ENCODE measurements at places on chromosomes 7 and 10.

DNA sequence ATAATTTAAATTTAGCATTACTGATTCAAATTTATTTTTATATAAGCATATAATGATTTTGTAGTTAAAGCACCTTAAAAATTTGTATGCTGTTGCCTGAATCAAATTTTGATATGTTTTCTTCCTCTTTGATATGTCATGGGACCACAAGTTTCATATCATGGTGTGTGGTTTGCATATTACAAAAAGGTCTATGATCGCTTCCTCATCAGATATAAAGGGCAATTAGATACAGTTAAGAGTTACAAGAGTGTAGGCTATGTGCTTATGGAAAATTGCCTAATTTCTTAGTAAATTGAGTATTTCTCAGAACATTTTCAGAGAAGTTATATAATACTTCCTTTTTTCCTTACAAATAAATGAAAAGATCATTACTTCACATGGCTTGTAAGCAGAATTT is 22.2 kb downstream of the MRC1 start:
- no peak for DNase-seq

- no peak for DNase-seq
Measured at GRCh38 chr10:108567899-108568752, 1355.2 kb downstream of the XPNPEP1 start.

- no peak for DNase-seq
Measured at GRCh38 chr7:36736899-36737211, 12.6 kb upstream of the AOAH start.

DNA sequence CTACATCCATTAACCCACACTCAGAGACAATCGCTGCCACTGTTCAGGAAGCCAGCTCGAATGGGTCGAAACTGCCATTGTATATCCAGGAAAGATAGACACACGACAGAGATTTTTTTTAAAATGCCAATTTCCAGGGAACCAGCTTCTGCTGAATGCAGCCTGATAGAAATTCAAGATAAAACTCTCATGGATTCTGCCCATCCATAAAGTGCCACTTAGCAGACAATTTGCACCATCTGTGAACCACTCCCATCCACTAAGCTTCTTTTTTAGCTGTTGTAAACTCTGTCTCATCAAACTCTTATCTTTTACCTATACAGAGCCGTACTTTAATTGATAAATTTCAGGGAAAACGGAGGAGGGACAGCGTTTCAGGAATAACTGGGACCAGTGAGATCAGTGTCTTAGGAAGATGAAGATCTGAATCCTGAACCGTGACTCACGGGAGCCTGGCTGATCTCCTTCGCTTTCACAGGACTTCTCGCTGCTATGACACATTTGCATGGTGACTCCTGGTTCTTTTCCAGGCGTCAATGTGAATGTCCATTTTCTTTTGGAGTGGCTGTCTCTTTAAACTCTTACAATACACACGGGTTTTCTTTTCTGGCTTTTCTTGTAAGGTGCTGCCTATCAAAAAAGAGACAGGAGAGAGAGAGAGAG is 103.4 kb downstream of the FAM204A start:
- no peak for DNase-seq

DNA sequence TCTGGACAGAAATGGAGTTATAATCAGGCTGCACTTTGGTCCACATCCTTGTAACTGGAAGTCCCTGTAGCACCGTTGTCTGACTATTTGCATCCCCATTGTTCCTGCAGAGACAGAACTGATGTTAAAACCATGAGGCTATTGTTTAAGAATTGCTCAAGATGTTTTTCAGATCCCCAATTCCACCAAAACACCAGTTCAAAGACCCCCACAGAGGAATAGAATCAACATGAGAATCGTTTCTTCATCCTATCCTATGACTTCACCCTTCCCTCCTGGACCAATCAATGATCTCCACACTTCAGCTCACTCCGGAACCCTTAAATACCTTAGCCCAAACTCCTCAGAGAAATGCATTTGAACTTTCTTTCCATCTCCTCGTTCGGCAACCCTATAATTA is 57.1 kb upstream of the GRID1 start:
- DNase-seq, result no peak

DNA sequence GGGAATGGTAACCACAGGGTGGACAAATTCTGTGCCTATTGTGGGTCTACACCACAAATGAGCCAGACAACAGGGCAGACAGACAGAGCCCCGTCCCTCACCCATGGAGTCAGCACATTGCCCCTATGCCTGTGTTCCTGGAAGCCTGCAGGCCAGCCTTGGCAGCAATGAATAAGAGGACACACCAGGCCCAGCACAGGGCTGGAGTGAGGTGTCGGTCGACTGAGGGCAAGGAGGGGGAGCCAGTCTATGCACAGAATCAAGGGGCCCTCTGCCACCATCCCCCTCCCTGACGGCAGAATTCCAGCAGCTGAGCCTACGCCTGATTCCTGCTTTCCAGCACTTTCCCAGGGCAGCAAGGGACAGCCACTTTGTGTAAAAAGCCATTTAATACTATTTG is 98.2 kb downstream of the CALN1 start:
- no peak for DNase-seq

GRCh38 chr10:60964257-60965235 is 20.6 kb upstream of the RHOBTB1 start:
- peak; percentile 27 for DNase-seq

- no peak for DNase-seq
Measured at GRCh38 chr7:73871163-73872011, 10.4 kb downstream of the TMEM270 start.

DNA sequence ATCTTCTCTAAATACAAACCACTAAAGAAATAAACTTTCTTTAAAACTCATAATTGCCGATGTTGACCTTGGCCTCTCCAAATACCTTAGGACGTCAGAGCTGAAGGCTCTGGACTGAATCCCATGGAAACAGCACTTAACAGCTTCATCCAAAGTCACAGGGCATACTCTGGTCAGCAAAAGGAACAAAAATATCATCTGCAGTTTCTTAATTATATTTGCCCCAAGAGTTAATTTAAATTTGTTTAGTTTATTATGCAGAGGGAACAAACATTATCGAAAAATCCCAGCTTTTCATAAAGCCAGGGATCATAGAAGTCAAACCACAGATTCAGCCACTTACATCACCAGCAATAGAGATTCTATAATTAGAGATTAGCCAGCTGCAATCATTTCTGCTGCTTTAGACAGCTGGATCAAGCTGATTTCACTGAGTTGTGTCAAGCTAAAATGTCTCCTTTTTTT is 20.5 kb upstream of the FAM13C start:
- no peak for DNase-seq

DNA sequence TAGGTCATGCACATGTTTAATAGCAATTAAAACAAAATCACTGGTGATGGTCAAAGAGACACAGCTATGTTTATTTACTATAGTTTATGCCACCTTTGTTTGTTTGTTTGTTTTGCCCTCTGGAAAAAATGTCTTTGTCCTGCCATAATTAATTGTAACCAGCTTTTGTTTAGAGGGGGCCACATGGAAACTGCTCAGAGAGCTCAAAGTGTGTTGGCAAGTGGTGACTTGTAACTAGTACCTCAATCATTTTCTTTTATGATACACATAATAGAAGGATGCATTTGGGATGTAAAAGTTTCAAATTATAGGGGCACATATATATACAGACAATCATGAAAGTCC is 40.2 kb downstream of the GRK5 start:
- DNase-seq, result no peak

DNA sequence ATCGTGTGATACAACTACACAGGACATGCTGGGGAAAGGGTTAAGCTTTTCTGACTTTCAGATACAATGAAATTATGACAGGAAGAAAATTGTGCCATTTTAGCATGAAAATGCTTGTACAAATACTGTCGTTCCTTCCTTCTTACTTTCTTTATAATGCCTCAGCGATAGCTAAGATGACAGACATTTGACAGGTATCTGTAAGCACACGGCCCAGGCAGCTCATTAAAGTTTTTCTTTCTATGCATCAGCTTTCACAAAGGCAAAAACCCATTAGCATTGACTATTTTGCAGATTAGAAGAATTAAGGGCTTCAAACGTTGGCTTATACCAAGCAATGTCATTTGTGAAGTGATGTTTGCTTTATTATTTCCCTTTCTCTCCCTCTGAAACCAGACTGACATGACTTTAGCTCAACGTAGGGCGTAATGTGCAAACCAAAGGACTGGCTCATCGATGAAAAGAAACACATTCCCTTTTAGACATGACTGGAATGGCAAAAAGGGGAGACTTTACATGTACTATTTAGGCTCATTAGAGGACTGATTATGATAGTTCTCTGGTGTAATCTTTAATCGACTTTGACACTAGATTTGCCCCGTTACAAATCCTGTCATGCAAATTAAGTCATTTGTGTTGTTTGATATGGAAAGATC is 258.4 kb upstream of the SP8 start:
- DNase-seq, result no peak

GRCh38 chr10:591646-592045 is 97.8 kb downstream of the DIP2C start:
- DNase-seq, result no peak

DNA sequence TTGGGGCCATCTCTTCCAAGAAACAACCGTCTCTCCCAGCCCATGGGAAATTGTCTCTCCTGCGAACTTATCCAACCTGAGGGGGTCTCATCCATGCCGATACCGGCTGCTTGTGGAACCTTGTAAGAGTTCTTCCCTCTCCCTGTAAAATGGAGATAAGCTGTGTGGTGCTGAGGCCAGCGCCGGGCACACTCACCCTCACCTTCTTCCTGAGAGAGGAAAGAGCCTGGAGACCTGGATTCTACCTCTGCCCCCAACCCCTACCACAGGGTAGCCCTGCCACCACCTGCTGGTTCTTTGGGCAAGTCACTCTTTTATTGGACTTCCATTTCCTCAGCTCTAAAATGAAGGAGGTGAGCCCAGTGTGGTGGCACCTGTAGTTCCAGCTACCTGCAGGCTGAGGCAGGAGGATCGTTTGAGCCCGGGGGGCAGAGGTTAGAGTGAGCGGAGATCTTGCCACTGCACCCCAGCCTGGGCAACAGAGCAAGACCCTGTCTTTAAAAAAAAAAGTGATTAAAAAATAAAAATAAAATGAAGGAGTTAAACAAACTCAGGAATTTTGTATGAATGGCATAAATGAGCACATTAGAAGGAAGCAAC is 38.4 kb upstream of the PSAP start:
- DNase-seq, result no peak

DNA sequence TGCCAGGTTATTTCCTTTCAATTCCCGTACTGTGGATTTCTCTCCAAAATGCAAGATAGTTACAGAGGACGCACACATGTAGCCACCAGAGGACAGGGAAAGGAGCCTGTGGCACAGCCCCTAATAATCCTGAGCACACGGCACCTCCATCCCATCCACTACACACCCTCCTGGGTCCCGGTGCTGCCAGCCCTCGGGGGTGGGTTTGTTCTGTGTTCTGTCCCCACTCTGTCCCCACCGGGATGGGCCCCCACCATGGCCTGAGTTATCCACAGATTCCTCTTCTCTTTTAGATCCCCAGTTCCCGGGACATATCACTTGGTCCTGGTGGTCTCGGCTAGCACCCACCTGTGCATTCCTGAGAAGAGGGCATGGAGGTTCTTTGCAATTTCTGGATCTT is 196.9 kb upstream of the PPP2R2D start:
- DNase-seq, result no peak

- DNase-seq, result no peak
Measured at GRCh38 chr7:25180592-25180923, 47.7 kb downstream of the NPVF start.

GRCh38 chr10:78507510-78508160 is 474.0 kb downstream of the RPS24 start:
- DNase-seq, result no peak

DNA sequence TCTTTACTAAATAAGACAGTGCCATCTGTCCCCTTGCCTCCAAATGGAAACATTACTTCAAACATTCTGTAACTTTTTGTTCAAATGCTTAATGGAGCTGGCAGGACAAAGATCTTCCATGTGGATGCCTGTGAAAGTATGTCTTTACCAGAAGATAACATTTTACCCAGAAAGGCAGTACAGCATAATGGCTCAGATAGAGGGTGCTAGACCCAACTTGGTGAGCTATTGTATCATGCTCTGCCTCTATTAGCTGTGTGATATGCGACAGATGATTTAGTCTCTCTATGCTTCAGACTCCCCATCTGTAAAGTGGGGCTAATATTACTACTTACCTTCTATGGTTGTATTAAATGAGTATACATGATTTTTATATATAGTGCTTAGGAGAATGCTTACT is 8.8 kb upstream of the SMKR1 start:
- DNase-seq, result no peak

- no peak for DNase-seq
Measured at GRCh38 chr7:157409753-157410727, 73.2 kb downstream of the DNAJB6 start.

DNA sequence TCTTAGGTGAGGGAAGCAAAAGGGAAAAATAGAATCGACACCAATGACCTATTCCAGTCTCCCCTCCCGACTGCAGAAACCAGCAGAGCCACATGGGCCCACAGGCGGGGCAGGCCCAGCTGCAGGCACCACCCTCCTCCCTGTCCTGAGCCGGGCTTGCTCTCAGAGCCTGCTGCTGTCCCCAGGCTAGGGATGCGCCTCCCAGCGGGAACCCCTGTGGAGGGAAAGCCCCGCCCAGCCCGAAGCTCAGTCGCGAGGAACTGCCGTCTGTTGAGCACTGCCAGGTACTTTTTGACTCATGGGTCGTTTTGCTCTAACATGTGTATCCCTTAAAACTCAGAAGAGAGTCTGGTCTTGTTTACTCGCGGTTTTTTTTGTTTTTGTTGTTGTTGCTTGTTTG is 124.5 kb upstream of the RET start:
- no peak for DNase-seq

DNA sequence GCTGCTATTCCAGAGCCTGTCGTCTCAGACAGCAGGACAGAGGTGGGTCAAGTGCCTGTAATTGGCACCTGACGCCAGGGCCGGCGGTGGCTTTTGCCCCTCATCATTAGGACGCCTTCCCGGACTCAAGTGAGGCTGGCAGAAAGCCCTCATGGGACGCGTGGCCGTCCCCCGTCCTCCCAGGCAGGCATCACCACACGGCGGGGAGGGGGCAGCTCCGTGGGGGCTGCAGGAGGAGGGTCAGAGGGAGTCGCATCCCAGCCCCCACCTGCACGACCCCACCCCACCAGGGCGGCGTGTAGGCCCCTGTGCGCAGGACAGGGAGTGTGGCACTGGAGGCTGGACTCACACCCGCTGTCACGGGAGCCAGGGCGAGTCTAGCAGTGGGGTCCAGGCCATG is 16.3 kb downstream of the CFAP46 start:
- DNase-seq, result no peak

DNA sequence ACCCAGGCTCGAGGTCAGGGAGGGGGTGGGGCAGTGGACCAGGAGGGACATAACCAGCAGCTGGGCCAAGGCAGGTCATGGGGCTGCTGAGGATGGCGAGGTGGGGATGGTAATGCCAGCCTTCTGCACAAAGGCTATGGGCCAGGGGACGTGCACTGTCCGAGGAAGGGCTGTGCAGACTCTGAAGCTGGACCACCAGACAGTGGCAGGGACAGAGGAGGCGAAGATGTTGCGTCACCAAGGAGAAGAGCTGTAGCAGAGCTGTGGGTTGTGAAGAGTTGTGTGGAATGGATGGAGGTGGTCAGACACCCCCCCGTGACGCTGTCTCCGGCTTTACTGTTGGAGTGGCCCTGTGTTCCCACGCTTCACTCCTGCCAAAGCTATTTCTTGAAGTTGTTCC is 1.8 kb downstream of the CLEC2L start:
- DNase-seq, result no peak

- no peak for DNase-seq
Measured at GRCh38 chr10:25455980-25456567, 281.3 kb downstream of the GPR158 start.
